Stimulated activated CD8-positive, alpha-beta memory T cell treated with anti-CD3 and anti-CD28 coated beads, Interleukin-2, amount 100 ng/mL, for 1 hour (primary cell): ENCODE measurements at places on chromosomes 7 and 10.

- no peak for DNase-seq
Measured at GRCh38 chr10:111316722-111317212, 239.9 kb downstream of the ADRA2A start.

DNA sequence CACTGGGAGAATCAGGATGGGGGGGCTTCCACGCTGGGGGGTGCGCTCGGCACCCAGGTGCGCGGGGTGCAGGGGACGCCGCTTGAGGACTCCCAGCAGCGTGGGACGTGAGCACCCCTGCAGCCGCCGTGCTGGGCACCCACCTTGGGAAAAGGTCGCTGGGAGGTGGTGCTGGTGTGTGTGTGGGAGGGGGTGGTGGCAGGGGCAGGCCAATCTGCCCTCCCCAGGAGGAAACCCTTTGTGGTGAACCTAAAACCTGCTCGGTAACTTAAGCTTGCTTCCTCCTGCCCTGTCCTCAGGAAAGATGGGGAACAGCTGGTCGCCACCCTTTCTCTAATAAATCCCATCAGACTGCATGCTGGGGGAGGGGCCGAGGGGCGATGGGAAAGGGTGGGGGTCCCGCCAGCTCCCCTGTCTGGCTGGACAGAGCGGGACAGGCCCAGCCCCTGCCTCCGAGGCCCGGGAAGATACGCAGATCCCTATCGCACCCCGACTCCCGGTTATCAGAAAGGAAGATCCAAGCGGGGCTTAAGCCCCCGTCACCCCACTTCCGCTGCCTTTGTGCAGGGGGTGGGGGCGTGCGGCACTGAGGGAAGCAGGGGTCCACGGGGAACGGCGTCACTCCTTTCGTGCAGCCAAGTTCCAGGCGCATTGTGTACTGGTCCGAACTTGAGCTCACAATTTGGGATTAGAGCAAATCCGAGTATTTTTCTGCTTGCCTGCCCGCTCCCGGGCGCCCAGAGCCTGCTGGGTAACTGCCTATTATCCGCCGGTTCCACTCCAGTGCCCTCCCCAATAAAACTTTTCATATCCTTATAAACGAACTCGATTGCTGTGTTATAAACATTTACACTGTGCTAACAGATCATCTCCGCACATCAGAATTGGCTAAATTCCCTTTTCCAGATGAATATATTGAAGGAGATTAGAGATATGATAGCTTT lies 64.6 kb downstream of the UNCX start:
- no peak for DNase-seq

DNA sequence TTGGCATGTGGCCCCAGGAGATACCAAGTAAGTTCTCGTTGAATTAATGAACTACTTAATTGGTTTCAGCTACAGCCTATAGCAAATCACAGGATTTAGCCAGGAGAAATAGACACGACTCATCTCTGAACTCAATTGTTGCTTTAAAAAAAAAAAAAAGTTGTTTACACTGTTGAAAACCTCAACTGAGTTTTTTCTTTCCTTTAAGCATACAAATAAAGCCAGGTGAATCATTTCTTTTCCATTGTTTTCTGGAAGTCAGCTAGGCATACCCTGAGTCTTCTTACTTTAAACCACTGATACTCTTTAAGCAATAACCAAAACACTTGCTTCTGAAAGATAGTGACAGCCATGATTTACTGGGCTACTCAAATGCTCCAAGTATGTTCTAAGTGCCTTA lies 755 bp downstream of the FRMPD2 start:
- DNase-seq: no peak

DNA sequence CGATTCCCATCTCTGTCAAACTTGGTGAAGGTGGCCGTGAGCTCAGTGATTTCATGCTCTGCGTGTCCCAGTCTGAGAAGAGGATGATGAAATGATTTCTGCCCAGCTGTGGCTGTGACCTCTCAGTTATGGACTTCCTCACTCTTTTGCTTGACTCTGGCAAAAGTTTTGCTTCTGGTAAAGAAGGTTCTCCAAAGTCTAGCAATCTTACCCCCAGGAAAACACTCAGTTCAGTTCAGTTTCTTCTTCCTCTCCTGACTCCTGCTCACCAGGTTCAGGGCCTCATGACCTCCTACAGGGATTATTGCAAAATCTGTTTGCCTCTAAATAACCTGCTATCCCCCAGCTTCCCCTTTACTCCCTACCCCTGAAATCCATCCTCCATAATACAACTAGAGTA lies 4.9 kb upstream of the BLOC1S2 start:
- DNase-seq: no peak

DNA sequence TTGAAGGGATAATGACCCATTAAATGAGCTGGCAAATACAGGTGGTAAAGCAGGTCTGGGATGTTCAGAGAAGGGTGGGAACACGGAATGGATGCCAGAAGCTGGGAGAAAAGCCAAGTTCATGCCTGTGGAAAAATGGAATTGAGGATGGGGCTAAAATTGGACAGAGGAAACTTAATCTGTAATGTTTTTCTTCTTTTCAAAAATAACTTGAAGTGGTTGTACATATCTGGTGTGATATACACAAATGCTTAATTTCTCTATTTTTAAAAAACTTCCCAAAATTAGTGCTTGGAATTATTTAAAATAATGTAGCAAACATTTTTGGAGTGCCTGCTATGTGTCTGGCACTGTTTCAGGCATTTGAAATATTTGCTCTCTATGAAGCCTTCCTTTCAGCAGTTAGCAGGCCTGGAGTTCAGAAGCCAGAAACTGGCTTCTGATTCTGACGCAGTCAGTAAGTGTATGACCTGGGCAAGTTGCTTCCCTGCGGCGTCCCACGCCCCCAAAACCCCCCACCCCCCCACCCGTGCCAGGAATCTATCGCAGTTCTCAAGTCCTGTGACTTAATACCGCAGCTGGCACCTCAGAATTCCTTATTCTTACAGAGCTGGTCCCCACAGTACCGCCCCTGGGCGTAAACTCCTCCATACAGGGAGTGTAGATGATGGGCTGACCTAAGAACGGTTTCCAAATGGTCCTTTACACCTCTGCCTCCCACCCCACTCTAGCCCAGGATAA lies 828 bp upstream of the MALSU1 start:
- DNase-seq: no peak

- no peak for DNase-seq
Measured at GRCh38 chr7:127872122-127872521, 159.1 kb downstream of the LRRC4 start.

DNA sequence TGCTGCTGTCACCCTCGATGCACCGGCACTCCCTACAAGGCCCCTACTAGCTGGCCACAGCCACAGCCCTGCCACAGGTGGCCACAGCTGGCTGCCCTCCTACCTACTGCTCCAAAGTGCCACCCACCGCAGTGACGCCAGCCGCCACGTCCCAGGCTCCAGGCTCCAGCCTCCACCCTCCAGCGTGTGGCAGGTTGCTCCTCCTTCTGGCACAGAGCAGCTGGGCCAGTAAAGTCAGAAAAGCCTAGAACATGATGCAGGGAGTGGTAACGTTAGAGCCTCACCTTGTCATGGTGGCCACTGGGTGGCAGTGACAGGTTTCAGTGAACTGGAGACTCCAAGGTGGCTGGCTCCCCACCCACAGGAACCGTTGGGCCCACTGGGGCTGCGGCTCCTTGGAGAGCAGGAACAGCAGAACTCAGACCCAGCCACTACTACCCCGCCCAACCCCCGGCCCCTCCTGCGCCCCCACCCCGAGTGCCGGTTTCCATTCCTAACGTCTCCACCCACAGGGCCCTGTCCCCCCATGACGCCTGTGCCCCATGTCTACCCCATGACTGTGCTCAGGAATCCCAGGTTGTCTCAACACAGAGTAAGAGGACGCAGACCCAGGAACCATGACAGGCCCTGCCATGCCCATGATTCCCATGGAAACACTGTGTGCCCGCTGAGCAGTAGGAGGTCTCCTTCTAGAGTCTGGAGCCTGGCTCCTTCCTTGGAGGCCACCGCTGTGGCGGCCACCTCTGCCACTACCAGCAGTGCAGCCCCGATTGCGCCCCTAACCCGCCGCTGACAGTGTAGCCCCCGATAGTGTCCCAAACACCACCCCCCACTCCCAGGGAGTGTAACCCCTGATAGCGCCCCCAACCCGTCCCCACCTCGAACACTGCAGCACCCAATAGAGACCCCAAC lies 52.3 kb upstream of the ZNF33B start:
- DNase-seq: no peak

DNA sequence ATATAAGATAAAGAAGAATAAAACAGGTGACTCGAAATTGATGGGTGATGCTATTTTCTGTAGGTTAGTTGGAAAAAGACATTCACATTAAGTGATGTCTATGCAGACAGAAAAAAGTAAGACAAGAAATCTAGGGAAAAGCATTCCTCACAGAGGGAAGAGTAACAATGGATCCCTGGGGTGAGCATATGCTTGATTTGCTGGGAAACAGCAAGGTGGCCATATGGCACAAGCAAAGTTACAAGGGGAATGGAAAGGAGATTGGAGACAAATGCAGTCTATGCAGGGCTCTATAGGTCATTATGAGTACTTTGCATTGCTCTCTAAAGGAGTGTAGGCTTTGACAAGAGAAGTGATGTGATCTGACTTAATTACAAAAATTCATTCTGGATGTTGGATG lies 90.9 kb upstream of the ZNF804B start:
- no peak for DNase-seq

- no peak for DNase-seq
Measured at GRCh38 chr7:8165150-8165549, 96.8 kb downstream of the ICA1 start.

DNA sequence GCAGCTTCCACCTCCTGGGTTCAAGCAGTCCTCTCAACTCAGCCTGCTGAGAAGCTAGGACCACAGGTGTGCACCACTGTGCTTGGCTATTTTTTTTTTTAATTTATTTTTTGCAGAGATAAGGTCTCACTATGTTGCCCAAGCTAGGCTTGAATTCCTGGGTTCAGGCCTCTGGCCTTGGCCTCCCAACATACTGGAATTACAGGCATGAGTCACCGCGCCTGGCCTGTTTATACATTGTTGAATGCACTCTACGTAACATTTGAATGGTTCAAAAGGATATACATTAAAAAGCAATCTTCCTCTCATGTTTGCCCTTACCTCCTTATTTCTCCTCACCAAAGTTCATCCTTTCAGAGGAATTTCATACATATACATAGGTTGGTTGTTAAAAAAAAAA lies 7.2 kb upstream of the SNX10 start:
- no peak for DNase-seq

GRCh38 chr10:21518641-21519396 lies 6.7 kb downstream of the SKIDA1 start:
- DNase-seq: no peak

- DNase-seq: peak; percentile 6
Measured at GRCh38 chr7:36777062-36777461, 52.8 kb upstream of the AOAH start.

- no peak for DNase-seq
Measured at GRCh38 chr7:101985057-101985902, 167.9 kb downstream of the CUX1 start.

GRCh38 chr10:5999440-6000165 lies 22.3 kb upstream of the IL15RA start:
- DNase-seq: no peak

- no peak for DNase-seq
Measured at GRCh38 chr10:127937069-127937468, 30.2 kb downstream of the PTPRE start.

DNA sequence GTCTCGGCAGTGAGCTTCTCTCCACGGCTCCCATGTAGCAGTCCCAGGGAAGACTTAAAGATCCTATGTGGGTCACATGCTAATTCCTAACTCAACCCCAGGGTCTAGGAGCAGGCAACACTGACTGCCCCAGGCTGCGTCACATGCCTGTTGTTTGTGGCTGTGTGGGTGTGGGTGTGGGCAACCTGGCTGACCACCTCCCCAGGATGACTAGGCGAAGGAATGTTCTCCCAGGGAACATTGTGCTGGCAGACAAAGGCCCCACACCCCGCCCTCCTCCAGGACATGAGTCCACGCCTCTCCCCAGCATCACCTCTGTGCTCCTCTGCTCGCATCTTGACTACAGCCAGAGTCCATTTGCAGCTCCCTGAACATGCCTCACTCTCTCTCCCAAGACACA lies 30.3 kb downstream of the SLC29A3 start:
- DNase-seq: no peak

DNA sequence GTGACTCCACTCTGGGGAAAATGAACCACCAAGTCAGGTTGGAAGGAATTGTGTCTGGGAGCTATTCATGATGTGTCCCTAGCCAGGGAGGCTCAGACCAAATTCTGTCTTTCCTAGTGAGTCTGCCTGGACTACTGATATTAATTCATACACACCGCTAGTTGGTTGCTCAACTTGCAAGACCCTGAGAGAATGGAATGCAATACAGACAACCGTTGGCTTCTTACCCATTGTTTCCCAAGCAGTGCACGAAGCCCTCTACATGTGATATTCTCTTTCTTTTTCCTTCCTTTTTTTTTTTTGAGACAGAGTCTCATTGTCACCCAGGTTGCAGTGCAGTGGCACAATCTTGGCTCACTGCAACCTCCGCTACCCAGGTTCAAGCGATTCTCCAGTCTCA lies 19.4 kb upstream of the SRGN start:
- no peak for DNase-seq

DNA sequence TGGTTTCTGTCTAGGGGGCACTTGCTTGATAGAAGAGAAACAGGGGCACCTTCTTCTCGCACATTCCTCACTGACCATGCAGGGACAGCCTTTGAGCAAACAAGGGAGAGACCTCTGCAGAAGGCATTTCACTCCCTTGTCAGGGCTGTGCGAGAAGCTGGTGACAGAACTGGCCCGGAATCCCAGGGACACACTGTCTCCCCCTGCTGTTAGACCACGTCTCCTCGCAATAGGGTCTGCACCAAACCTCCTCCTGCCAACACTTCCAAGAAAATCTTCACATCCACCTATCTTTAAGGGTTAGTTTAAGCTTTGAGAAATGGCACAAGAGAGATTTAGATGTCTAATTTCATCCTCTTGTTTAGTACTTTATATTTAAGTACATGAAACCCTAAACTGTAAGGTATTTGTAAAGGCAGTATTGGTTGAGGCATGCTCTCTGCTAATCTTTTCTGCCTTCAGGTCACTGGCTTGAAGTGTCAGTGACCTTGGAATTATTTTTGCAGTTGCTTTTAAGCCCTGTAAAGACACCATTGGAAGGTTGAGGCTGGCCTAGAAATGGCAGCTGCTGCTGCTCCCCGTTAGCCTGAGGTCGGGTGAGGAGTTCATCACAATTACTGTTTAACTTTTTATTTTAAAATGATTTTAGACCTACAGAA lies 37.0 kb downstream of the RBM20 start:
- DNase-seq: no peak

- no peak for DNase-seq
Measured at GRCh38 chr10:89343089-89343767, 15.4 kb downstream of the IFIT3 start.

- no peak for DNase-seq
Measured at GRCh38 chr7:101743995-101744360, 73.4 kb upstream of the CUX1 start.

DNA sequence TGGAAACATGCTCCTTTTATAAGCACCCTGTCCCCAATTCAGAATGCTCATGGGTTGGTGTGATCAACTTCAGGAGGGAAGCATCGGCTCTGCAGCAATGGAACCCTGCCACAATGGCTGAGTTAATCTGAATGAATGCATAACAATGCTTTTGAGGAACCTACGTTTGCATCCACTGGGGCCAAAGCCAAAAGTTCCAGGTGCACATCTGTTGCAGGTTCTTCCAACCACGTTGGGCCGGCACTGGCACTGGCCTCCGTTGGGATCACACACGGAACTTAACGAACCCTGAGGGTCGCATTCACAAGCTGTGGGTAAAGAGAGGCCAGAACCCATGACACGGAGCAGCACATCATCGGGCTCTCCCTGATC lies 43.4 kb downstream of the LAMB1 start:
- DNase-seq: no peak
